ENCODE measurements at places on chromosomes 11 and 22.

- no peak for DNase-seq
These were observed 38.6 kb downstream of the MMP7 start for GRCh38 chr11:102491969-102492368.

DNA sequence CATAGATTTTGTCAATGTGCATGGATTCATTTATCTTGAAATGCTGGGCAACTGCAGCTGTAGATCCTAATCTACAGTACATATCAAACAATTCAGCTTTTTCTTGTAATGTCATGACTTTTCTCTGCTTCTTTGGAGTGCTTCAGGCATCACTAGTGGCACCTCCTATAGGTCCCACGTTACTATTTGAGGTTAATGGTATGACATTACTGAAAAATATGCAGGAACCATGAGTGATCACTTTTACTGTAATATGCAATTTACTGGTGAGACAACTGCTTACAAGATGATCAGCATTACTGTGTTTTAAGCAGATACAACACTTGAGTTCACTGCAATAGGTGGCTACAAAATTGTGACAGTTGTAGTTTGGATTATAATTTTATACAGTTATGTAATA, 3.0 kb downstream of the CENATAC start:
- no peak for DNase-seq

DNA sequence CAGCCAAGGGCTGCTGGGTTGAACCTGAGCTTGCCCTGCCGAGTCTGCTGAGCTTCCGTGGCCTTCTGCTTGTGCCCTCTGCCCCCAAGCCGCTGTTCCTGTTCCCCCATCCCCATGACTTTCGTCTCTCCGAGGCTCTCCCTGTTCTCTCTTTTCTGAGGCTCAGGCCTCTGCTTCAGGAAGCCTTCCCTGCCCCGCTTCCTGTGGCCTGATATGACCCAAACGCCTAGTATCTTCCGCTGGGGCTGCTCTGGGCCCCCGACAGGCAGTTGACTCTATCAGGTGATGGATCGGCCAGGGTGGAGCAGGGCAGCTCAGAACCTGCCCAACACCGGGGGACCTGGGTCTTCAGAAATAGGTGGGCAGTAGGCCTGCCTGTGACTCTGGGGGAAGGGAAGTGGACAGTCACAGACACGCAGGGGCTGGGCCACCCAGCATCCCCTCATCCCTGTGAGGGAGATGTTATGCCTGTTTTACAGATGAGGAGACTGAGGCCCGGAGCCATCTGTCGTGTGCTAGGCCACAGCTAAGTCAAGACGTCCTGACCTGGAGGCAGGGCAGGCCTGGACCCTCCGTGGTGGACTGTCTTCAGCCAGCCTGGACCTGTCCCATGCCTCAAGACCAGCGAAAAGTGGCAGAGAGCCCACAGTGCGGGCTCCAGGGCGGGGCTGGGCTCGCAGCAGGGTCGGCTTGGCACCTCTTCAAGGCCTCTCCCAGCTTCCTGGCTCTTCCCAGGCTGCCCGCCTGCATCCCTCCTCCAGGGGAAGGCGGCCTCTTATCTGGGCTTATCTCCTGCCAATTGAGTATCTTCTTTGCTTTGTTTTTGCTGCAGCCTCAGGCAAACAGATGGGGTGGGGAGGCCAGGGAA, 16.2 kb downstream of the BAD start:
- no peak for DNase-seq

DNA sequence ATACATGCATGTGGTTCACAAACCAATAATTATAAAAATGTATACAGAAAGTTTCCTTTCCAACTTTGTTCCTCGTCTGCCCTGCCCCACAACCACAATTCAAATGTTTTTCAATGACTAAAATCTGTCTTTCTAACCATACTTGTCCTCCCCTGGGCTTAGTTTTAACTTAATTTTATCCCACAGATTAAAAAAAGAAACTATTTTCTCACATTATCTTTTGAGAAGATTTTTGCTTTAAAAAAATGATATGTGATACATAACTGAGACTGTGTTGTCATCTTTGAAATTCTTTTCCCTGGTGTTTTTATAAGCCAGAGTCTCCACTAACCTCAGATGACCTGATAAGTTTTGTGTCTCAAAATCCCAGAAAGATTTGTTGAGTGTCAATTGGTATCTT, 79.0 kb downstream of the FDX1 start:
- DNase-seq, result no peak

- DNase-seq, result no peak
These were observed 191.8 kb upstream of the NTM start for GRCh38 chr11:131178596-131178995.

GRCh38 chr22:39519681-39520225, 609 bp upstream of the ATF4 start:
- no peak for DNase-seq

GRCh38 chr11:87645626-87646025, 529.6 kb downstream of the RAB38 start:
- DNase-seq, result no peak

- DNase-seq, result no peak
These were observed 60.4 kb downstream of the WNT7B start for GRCh38 chr22:45916515-45916914.

GRCh38 chr11:93935826-93936225, 85.3 kb upstream of the HEPHL1 start:
- DNase-seq, result no peak

DNA sequence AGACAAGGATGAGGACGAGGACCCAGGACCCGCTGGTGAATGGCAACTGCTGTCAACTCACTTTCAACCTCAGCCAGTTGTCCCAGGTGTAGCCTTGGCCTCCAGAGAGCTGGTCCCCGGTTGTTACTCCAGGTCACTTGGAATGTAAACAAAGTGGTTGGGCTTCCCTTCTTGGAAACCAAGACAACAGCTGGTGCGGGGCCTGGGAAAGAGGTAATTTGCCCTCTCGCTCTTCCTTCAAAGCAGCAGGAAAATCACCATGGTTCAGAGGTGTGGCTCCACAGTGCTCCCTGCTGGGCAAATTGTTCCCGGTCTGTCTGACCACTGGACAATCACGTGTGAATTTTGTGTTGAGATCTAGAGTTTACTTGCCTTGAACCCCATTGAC, 15.0 kb downstream of the SLC1A2 start:
- no peak for DNase-seq

GRCh38 chr11:35178067-35178805, 39.3 kb downstream of the CD44 start:
- no peak for DNase-seq

GRCh38 chr11:7599209-7599608, 74.1 kb downstream of the CYB5R2 start:
- no peak for DNase-seq

GRCh38 chr22:42648368-42649245, 585 bp downstream of the CYB5R3 start:
- peak; percentile 71 for DNase-seq

DNA sequence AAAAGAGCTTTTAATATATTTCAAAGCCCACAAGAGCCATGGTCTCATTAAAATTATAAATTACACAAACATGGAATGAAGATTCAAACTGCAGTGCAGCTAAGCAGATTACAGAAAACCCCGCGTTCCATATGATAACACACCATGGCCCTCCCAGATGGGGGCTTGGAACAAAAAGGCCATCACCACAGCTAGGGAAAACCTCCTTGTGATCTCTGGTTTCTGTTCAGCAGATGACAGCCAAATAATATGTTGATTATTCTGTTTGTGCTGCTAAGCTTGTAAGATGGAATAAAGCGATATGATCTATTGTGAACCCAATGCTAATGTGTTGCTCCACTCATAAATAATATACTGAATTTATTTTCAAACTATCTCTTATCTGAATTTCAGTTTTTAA, 28.5 kb downstream of the IMMP1L start:
- DNase-seq, result no peak

DNA sequence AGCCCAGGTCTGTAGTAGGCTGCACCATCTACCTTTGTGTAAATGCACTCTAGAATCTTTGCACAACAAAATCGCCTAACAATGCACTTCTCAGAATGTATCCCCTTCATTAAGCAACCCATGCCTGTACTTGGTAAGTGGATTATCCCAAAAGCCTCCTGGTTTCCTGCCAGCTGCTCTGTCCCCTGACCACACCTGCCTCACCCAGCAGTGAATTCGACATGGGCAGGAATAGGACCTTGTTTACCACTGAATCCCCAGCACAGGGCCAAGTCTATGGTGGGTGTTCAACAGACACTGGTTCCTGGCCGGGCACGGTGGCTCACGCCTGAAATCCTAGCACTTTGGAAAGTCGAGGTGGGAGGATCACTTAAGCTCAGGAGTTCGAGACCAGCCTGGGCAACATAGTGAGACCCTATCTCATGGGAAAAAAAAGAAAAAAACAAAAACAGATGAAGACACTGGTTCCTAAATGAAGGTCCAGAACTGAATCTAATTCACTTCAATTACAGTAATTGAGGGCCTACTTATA, 5.1 kb upstream of the SYCE3 start:
- no peak for DNase-seq

DNA sequence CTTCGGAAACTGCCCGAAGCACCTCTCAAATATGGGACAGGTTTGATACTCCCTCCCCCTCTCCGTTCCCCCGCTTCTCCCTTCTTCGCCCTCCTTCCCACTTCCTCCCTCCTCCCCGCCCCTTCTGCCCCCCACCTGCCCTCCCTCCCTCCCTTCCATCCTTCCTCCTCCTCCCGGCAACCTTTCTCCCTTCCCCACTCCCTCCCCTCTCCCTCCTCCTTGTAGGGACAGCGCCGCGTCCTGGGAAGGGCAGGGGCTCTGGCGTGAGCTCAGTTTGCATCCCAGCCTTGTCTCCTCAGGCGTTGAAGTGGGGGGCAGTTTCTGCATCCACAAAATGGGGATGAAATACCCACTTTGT, 6.1 kb upstream of the NFAM1 start:
- DNase-seq, result no peak

DNA sequence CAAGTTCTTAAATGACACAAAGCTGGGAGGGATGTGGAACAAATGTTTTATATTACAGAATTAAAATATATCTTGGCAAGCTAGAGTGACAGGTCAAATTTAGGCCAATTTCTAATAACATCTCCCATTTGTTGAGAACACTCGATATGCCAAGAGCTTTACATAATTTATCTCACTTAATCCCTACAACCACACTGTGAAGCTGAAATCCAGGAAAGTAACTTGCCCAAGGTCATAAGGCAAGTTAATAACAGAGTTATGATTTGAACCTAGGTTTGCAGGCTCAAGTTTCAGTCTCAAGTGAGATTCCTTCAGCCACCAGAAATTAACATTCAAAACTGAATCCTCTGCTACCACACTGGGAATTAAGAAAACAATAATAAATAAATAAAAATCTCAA, 38.3 kb downstream of the RAB30 start:
- DNase-seq, result no peak

DNA sequence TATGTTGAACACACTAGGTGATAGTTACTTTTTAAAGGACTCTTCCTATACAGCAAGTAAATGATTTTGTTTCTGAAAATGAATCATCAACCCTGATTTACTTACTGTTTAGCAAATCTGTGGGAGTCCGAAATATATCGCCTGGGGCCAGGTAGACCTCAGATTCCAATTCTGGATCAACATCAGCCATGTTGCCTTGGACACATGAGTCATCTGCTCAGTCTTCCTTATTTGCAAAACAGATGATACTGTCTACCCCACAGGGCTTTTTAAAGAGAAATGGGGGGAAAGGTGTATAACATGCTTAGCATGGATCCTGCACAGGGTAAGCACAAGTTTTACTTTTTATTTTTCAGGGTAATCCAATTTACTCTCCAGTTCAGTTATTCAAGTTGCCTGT, 324.2 kb downstream of the TENM4 start:
- DNase-seq, result no peak

DNA sequence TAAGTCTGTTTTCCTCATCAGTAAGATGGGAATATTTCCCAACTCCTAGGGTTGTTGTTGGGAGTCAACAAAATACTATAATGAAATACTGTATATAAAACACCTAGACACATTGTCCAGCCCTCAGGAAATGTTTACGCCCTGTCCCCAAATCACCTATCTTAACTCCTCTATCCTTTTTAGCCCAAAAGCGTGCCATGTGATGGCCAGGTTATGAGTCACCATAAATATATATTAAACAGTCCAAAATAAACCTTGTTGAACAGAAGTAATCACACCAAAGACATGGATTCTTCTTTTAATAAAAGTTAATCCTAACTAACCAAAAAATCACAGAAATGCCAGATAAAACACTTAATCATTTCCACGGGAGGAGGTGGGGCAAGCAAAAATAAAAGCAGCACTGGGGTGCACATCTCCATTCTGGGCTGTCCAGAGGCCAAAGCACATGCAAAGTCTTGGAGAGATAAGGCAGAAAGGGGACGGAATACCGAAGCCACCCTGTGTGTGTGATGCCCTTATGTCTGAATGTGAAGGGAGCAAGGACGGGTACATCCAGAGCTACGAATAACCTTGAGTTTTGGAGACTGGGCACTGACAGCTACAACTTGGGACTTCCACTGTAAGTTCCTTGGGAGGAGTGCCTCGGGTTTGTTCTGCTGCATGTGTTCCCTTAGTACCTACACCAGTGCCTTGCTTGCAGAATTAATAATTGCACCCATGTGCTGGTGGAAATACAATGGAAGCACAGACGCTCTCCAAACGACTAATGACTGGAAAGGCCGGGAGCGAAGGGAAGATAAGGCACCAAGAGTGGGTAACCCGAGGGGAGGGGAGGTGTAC, 1.1 kb downstream of the OSBP start:
- no peak for DNase-seq

GRCh38 chr11:29200791-29201562, 815.9 kb downstream of the KCNA4 start:
- DNase-seq, result no peak

- no peak for DNase-seq
These were observed 1.7 kb upstream of the OR9G4 start for GRCh38 chr11:56750190-56750589.

DNA sequence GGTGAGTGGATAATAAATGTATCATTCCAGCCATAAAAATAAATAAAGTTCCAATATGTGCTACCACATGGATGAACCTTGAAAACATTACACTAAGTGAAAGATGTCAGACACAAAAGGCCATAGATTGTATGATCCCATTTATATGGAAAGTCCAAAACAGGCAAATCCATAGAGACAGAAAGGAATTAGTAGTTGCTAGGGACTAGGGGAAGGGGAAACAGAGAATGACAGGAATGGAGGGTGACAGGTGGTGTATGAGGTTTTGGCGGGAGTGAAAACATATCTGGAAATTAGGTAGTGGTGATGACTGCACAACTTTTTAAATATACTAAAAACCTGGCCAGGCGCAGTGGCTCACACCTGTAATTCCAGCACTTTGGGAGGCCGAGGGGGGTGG, 15.2 kb upstream of the CARD10 start:
- no peak for DNase-seq

- peak; percentile 80 for DNase-seq
These were observed 21.3 kb downstream of the IZUMO1R start for GRCh38 chr11:94325681-94326080.

- no peak for DNase-seq
These were observed 38.5 kb downstream of the BCR start for GRCh38 chr22:23218867-23219251.

- no peak for DNase-seq
These were observed 51.6 kb downstream of the CLMP start for GRCh38 chr11:123143476-123143875.

DNA sequence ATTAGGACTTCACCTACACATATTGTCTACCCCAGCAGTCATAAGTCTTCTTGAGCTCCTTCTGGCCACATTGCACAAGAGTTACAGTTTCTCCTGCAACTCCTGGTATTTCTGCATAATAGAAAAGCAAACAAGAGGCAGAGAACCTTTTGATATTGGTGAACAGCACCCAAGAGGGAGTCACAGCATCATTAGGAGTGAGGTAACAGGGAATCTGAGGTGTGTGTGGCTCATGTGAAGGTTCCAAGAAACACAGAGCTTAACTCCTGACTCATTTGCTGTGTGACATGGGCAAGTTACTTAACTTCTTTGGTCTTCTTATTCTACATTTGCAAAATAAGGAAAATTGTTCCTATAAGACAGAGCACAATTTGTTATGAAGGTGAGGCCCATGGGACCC, 374.6 kb downstream of the INSC start:
- no peak for DNase-seq
